ENCODE measurements at places on chromosomes 2 and 18. TPM values are rescaled to one million over a fixed set of nuclear protein-coding genes. Genes with fewer than 3 reads are reported as not detected.

CD8B gene
- 0.27 TPM for polyA plus RNA-seq

SPAST gene
- polyA plus RNA-seq: 25.2 TPM

OTX1 gene
- polyA plus RNA-seq: not detected

DSG1 gene
- polyA plus RNA-seq: 0.09 TPM

TXNDC2 gene
- polyA plus RNA-seq: 0.07 TPM

PCARE gene
- 0.32 TPM for polyA plus RNA-seq

NYAP2 gene
- polyA plus RNA-seq: 0.09 TPM

MPP4 gene
- polyA plus RNA-seq: 0.09 TPM

PTH2R gene
- polyA plus RNA-seq: 60.8 TPM

CROCC2 gene
- polyA plus RNA-seq: 0.06 TPM

THSD7B gene
- polyA plus RNA-seq: 4.3 TPM

VWC2L gene
- 0.16 TPM for polyA plus RNA-seq

SP5 gene
- 0.83 TPM for polyA plus RNA-seq

COA5 gene
- polyA plus RNA-seq: 81.2 TPM

SCYGR4 gene
- polyA plus RNA-seq: not detected

HOXD9 gene
- polyA plus RNA-seq: 104 TPM

MYOM1 gene
- polyA plus RNA-seq: 8.7 TPM

NMUR1 gene
- 0.74 TPM for polyA plus RNA-seq

PARD6G gene
- 31.1 TPM for polyA plus RNA-seq

EDAR gene
- polyA plus RNA-seq: 3.5 TPM

RNF181 gene
- 144 TPM for polyA plus RNA-seq

SCG2 gene
- 0.40 TPM for polyA plus RNA-seq

All from renal pelvis (tissue), 12 donors.